PC-3 (cell line): ENCODE measurements at places on chromosomes 16 and 17.

DNA sequence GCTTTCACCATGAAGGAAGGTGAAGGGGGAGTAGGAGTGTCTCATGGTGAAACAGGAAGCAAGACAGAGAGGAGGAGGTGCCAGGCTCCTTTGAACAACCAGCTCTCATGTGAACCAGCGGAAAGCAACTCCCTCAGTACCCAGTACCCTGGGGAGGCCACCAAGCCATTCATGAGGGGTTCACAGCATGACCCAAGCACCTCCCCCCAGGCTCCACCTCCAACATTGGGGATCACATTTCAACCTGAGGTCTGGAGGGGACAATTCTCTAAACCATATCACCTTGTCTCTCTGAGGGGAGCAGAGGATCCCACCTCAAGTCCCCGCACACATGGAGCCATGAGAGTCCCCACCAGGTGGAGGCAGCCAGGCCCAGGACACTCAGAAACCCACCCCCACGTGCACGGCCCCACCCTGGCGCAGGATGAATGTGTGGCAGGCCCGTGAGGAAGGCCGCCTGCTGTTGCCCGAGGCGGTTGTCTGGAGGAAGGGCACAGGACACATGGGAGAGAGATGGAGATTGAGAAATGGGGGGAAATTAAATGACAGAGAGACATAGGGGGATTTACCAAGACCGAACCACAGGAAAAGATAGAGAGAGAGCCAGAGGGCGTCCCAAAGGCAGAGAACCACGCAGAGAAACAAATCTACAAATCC, 85.9 kb downstream of the TMEM132E start:
- no peak for DNase-seq

- DNase-seq, result no peak
Observed at GRCh38 chr17:30570596-30571265, 93.5 kb downstream of the GOSR1 start.

DNA sequence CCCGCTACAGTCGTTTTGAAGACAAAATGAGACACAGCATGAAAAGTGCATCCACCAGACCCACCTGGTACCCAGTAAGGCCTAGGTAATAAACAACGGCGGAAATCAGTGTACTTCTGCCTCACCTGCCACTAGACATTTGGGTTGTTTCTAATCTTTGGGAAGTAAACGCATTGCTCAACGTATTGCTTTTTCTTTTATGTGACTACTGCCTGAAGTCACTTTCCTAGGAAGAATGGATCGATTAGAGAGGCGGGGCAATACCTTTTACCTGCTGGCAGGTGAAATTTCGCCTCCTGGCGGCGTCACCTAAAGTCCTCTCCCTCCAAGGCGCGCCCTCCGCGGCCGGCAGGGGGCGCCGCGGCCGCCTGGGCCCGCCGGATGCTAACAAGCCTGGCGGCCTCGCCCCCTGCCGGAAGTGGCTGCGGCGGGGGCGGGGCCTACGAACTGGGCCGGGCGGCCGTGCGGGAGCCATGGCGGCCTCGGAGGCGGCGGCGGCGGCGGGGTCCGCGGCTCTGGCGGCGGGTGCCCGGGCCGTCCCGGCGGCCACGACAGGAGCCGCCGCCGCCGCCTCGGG, at the start of gene ATMIN:
Gene ATMIN, plus strand, starts transcription at position 445 of the 577 bp plus-strand sequence. Its CDS starts 29 bp downstream, at position 474.
- DNase-seq, result peak; percentile 90

GRCh38 chr16:55126456-55126855, 195.8 kb downstream of the IRX5 start:
- no peak for DNase-seq

- no peak for DNase-seq
Observed at GRCh38 chr16:62846399-62847057, 810.3 kb upstream of the CDH8 start.

GRCh38 chr17:7573324-7574080, 5.9 kb upstream of the CD68 start:
- DNase-seq, result peak; percentile 74

- DNase-seq, result no peak
Observed at GRCh38 chr16:48810803-48811453, 200.9 kb upstream of the N4BP1 start.

DNA sequence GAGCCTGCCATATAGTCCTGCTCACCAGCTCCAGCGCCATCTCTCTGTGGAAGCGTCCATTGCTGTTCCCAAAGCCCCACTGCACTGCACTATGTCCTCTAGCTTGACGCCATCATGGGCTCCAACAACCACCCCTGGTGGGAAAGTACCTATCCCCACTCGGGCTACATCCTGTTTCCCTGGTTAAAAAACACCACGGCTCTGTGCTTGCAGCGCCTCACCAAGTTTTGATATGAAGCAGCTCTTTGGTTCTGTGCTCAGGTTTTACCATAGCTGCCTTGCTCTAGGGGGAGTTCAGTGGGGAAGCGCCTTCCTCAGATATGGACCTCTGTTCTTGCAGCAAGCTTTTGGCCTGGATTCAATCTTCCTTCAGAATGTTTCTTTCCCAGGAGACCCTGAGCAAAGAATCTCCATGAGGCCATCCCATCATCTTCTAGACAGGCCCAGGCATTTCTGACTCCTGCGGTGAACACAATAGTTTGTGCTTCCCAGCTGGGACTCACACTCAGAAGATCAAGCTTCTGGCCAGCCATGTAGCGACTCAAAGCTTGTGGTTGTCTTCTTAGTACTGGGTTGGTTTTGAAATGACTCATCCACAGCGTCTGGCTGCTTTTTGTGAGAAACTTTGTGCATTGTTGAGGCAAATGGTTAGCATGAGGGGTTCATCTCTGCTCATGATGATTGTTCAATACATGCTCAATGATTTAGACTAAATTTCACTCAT, 39.5 kb downstream of the DYNLRB2 start:
- DNase-seq, result peak; percentile 26

DNA sequence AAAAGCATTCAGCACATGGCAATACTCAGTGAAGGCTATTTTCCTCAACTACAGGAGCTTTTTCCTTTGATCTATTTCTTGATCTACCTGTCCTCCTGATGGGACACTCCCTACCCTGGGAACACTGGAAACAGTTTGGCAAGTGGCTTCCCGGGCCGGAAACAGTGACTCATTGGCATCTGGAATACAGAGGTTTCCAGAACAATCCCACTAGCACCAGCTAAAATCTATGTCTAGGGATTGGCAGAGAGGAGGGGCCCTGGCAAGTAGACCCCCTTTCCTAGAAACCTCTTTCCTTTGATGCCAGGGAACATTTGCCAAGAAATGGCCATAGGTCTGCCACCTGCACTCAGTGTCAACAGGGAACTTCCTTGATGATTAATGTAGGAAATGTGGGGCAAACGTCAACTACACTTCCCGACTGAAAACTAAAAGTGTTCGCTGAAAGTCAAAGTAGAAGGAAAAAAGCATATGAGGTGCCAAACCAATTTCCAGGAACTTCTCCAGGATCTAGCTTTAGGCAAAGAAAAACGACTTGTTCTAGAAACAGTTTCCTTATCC, 30.4 kb upstream of the FBXW10B start:
- DNase-seq, result peak; percentile 94

- peak; percentile 73 for DNase-seq
Observed at GRCh38 chr16:64153718-64154117, 968.1 kb downstream of the CDH11 start.

- no peak for DNase-seq
Observed at GRCh38 chr17:33888455-33888854, 366.6 kb upstream of the CCL2 start.

- no peak for DNase-seq
Observed at GRCh38 chr16:1538804-1539520, 5.5 kb downstream of the TMEM204 start.

GRCh38 chr17:82817947-82818346, 21.9 kb downstream of the ZNF750 start:
- no peak for DNase-seq

GRCh38 chr17:80478487-80479245, 2.3 kb upstream of the NPTX1 start:
- no peak for DNase-seq

DNA sequence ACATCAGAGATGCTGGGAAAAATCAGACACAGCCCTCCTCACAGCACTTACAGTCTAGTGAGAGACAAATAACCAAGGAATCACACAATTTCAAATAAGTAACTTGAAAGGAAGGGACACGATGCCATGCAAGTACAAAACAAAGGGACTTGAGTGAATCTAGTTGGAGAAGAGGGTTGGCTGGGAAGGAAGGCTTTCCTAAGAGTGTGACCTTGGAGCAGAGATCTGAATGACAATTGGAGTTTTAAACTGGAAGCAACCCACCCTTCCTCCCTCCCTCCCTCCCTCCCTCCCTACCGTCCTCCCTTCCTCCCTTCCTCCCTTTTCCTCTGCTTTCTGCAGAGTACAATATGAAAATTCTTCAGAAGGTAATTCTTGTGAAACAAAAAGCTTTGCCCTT, 31.1 kb downstream of the ADAMTS18 start:
- DNase-seq, result no peak

DNA sequence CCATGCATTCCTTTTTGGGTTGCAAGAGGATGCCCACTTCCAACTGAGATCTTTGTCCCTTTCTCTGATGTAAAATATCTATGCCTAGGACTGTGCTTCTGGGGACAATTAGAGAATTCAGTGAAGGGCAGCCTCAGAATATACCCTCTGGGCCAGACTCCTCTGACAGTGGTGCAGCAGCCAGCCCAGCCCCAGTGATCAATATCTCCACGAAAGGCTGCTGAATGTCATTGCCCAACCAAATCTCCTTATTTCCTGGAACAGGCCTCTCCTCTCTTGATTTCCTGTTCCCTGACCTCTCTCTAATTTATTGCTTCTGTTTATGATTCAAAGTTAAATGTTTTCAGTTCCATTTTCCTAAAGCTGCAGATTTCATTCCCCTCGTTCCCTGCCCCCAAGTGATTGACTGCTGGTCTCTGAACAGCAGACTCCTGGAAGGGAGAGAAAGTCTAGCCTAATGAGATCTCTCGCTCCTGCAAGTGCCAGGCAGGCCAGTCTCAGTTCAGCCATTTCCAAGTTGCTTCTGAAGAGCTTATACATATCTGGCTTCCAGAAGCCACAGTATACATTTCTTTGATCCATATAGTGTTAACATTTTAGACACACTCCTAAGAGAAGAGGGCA, 104.4 kb upstream of the SALL1 start:
- no peak for DNase-seq

- no peak for DNase-seq
Observed at GRCh38 chr17:43363181-43363925, 35.4 kb upstream of the ARL4D start.

- no peak for DNase-seq
Observed at GRCh38 chr16:50037662-50038220, 12.7 kb downstream of the CNEP1R1 start.

- peak; percentile 76 for DNase-seq
Observed at GRCh38 chr17:76204277-76204676, 36.0 kb downstream of the RNF157 start.

- DNase-seq, result no peak
Observed at GRCh38 chr17:18108401-18109312, at the start of gene MYO15A. MYO15A (plus strand) TSS chr17:18108756; CDS start chr17:18118801, 10,045 bp downstream.

- DNase-seq, result peak; percentile 50
Observed at GRCh38 chr17:51015145-51015558, 105.5 kb downstream of the SPAG9 start.

DNA sequence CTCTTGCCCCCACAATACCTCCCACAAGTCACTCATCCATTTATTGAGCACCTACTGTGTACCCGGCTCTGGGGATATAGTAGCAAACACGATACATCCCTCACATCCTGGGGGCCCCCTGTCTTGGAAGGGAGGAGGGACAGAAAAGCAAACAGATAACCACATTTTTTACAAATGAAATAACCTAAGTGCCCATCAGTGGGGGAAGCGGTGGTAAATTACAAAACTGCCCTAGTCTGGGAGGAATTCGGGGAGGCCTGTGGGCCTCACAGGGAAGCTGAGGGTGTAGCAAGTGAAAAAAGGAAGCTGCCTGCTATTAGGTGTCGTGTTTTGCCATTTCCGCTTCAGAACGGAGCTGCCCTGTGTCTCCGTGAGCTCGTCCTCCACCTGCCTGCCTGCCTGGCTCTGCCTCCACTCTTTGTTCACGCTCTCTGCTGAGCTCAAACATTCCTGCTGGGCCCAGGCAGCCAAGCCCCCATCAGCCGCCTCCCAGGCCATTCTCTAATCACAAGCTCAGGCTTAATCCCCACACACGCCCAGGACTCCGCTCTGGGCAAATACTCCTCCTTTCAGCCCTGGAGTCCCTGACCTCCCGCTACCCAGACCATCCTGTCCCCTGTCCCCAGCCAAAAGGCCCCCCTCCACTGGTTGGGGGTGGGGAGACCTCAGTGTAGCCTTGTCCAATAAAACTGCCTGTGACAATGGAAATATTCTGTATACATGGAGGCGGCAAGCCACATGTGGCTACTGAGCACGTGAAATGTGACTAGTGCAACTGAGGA, 10.2 kb upstream of the SEC14L5 start:
- DNase-seq, result no peak

DNA sequence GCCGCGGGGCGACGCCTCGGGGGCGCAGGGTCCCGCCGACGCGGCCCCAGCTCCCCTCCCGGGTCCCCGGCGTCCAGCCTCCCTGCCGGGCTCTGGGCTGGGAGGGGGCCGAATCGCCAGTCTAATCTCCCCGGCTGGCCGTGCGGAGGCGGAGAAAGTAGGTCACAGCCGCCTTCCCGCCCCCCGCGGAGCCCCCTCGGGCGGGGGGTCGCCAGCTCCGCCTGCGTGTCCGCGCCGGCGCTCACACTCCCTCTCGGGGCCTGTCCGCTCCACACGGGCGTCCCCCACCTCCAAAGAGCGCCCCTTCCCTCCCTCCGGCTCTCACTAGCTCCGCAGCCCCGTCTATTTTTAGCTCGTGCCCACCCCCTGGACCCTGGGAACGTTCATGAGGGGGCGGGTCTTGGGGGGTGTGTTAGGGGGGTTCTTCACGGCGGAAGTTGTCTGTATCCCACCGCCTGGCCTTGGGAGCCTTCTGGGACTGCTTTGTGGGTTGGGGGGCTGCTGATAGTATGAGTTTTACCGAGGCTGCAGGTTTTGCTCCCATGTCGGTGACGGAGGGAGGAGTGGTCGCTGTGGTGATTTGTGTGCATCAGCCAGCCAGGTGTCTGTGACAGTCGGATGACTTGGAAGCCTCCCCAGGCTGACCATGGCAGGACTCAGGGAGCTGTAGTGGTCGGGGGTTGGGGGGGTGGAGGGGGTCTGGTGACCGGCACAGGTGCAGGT, 1.1 kb downstream of the ATP1B2 start:
- no peak for DNase-seq

DNA sequence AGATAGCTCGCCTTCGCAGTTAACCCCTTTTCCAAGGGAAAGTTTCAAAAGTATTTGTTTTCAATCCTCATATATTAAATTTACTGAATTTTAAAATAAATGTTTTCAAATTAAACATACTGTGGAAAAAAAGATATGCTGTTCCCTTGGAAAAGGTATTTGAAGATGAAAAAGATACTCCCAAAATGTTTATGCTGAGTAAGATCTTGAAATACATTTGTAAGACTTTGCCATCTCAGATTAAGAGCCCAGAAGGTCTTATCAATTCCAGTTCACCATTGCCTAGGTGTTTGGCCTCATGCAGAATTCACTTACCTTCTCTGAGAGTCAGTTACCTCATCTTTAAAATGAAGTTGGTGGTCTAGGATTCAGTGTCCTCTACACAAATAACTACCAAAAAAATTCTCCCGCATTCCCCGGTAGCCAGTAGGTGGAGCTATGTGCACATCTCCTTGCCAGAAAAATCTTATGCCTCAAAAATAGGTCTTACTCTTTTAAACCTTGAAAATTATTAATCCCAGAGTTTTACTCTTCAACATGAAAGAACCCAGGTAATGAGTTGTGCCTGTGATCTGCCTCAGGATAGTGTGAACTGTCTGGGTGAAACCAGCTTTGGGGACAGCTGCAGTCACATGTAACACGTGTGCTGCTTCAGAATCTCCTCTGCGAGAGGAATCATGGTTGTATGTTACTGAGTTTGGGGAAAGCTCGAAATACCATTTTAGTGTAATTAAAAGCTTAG, 178.3 kb downstream of the MRTFB start:
- DNase-seq, result peak; percentile 54
